ENCODE measurements at places on chromosomes 1 and 21.

- DNase-seq, result no peak
These were observed 110.0 kb downstream of the WDR4 start for GRCh38 chr21:42769183-42769819.

DNA sequence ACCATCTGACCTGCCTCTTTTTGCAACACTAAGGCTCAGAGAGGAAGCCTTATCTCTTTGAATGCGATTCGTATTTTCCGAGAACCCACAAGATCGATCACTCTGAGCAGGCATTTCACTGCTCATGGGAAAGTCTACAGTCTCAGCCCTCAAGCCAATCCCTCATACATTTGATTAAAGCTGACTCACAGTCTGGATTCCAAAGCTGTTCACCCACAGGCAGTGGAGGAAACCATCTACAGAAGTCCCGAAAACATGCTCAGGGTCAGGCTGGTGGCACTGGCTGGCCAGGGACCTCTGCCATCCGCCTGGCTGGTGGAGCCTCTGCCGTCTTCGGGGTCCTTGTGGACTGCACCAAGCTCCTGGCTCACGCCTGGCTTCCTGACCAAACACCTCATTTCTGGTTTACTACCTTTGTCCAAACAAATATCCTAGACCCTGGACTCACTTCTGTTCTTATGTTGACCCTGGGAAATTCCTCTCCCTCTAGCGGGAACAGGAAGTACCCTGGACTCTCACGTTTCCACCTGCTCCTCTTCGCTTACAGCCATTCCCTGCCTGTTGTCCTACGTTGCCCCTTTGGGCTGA lies 650.0 kb downstream of the SMYD3 start:
- no peak for DNase-seq

DNA sequence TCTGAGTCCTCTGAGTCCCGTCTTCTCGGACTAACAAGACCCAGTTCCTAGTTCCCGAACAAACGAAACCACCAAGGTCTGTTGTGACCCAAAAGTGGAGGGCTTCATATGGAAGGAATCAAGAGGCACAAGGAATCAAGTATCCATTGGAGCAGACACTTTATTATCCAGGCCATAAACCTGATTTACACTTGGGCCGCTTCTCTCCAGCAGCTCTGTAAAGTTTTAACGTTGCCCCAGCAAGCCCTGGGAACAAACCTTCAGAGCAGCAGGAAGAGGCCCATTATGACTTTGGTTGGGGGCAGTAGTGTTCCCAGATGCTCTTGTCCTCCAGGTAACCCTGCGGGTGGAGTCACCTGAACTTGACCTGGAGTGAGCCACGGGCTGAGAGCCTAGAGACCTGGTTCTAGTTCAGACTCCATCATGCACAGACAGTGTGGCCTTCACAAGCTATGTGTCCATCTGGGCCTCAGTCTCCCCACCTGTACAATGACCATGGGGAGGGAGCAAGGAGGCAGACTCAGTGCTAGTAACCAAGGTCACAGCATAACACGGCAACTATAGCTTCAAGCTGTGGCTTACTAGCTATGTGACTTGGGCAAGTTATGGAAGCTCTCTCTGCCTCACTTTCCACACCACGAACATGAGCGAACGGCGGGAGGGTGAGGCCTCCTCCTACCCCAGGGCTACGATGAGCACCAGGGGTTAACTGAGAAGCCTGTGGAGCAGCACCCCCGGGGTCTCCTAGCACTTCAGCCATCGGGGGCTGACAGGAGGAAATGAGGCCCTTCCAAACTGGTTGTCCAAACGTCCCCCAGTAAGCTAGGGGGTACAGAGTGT lies 95.7 kb downstream of the GLIS1 start:
- no peak for DNase-seq

DNA sequence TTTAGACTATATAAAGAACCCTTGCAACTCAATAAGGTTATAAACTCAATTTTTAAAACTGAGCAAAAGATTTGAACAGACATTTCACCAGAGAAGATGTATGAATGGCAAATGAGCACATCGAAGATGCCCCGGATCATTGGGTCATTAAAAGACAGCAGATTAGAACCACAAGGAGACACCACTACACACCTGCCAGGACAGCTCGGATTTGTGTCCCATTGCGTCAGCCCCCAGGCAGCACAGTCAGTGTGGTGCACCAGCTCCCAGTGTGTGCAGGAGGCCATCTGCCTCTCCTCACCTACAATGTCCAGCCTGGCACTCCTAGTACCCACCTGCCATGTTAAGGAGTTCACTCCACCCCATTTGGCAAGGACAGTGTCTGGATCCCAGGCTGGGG lies 61.1 kb upstream of the LRP8 start:
- no peak for DNase-seq

DNA sequence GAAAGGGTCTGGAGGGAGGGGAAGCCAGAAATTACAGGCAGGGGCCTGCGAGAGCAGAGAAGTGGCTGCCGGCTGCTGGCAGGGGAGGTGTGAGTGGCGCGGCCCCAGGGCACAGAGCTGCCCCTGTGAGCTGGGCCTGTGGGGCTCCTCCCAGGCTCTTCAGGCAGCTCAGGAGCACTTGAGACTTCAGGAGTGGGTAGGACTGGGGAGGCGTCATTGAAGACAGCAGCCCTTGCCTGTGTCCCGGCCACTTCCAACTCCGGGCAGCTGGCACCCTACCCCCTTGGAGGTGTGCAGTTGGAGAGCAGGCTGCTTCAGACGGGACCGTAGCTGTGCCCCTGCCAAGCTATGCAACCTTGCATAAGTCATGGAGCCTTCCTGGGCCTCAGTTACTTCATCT lies 87.5 kb upstream of the ACTL8 start:
- DNase-seq, result no peak

- DNase-seq, result no peak
These were observed 18.0 kb downstream of the DUSP10 start for GRCh38 chr1:221723848-221724236.

- DNase-seq, result no peak
These were observed 509.8 kb downstream of the PTPRU start for GRCh38 chr1:29746076-29746665.

DNA sequence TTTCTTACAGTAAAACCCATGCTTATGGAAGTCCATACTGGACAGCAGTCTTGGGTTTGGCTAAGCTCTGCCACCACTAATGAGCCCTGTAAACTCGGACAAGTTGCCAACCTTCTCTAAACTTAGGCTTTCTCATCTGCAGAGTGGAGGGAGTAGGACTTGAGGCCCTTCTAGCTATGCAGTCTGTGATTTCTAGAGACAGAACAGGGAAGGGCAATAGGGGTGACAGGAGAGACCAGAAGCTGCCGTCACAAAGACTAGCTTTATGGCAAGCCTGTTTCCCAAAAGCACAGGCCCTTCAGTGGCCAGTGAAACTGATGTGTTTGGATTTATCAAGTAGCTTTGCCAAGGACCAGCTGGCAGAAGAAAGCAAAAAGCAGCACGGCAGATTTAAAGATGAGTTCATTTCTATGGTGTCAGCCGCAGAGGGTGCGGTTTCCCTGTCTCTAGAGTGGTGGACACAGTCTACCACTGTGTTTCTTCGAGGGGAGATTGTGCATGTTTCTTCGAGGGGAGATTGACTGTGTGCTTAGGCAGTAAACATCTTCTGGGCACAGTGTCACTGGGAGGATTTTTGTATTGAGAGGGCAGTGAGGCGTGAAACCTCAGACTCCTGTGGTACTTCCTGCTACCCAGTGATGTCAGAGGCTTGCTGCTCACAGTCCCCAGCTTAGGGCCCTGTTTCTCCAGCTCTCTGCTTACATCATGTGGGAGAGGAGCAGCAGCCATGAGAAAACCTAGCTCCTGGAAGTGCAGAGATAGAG lies 119.0 kb downstream of the ROR1 start:
- no peak for DNase-seq

DNA sequence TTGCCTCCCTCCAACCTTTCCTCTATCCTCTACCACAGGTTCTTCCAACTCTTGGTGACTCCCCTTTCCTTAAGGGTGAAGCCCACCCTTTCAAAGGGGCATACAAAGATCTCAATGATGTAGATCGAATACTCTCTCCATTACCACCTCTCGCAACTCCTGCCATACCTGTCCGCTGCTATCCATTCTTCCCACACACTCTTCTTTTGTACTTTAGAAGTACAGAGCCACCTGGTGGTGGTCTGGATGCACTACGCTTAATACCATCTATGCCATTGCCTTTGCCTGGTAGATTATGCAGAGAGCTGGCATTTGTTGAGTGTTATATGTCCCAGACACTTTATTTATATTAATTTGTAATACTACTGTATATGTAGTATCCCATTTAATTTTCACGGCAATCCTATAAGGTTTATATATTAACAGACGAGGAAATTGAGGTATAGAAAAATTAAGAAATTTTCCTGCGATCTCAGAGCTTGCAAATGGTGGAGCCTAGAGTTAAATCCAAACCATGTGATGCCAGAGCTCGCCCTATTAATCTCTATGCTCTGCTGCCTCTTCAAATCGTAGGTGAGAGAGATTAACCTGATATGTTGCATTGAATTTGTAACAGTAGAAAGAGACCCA lies 22.9 kb downstream of the TSHB start:
- DNase-seq, result peak; percentile 31

- no peak for DNase-seq
These were observed 184.1 kb downstream of the FOXD2 start for GRCh38 chr1:47621977-47622376.

DNA sequence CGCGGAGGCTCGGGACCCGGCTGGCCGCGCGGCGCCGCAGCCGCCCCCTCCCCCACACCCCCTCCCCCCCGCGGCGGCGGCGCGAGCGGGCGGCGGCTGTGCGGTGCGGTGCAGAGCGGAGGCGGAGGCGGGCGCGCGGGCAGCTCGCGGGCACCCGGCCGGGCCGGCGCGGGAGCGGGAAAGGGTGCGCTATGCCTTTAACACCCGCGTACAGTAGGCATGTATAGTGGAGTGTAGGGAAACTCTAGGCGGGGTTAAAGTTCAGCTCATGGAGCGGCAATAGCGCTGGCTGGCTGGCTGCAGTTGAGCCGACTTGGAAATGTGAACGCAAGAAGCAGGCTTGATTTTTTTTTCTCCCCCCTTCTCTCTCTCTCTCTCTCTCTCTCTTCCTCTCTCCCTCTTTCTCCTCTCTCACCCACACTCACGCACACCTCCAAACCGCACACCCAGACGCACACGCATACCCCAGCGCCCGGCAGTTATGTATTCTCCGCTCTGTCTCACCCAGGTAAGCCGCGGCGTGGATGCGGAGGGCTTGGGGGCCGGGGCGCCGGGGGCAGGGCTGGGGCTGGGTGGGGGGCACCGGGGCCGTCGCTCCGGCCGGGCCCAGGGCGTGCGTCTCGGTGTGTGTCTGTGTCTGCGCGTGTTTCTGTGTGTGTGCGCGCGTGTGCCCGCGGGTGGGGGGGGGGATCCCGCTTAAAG lies at the start of gene NFIA:
TSS of gene NFIA (plus strand) at position 251 of the 702 bp plus-strand sequence.
- no peak for DNase-seq

- no peak for DNase-seq
These were observed 19.4 kb downstream of the DSCAM start for GRCh38 chr21:40827509-40827908.

GRCh38 chr1:202565890-202566602 lies 144.2 kb downstream of the SYT2 start:
- no peak for DNase-seq

GRCh38 chr1:41919131-41919530 lies 409 bp upstream of the HIVEP3 start:
- no peak for DNase-seq

DNA sequence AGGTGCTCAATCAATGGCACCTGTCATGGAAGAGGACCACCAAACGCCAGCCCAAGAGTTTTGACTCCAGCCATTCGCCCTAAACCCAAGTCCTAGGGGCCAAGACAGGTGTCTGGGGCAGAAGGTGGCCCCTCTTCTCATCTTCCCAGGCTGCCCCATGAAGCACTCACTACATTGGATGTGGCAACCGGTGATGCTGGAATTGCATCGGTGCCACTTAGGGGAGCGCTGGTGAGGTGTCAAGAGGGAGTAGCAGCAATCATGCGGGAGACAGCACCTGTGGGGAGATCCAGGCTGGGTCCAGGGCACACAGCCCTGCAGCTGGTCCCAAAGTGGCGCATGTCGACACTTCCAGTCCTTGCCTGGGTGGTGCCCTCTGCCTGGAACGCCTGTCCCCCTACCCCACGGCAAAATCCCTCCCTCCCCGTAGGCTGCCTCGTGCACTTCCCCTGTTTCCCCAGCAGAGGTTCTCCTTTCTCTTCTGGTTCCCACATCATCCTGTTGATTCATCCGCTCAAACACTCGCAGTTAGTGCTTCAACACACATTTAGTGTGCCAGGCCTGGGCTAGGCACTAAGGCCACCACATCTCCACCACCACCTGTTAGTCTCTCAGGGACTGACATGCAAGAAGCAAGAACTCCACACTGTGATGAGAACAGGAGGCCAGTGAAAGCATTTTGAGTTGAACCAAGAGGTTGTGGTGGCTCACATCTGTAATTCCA lies 18.5 kb downstream of the PLA2G2D start:
- no peak for DNase-seq

- no peak for DNase-seq
These were observed 31.4 kb downstream of the LY9 start for GRCh38 chr1:160827418-160827817.

DNA sequence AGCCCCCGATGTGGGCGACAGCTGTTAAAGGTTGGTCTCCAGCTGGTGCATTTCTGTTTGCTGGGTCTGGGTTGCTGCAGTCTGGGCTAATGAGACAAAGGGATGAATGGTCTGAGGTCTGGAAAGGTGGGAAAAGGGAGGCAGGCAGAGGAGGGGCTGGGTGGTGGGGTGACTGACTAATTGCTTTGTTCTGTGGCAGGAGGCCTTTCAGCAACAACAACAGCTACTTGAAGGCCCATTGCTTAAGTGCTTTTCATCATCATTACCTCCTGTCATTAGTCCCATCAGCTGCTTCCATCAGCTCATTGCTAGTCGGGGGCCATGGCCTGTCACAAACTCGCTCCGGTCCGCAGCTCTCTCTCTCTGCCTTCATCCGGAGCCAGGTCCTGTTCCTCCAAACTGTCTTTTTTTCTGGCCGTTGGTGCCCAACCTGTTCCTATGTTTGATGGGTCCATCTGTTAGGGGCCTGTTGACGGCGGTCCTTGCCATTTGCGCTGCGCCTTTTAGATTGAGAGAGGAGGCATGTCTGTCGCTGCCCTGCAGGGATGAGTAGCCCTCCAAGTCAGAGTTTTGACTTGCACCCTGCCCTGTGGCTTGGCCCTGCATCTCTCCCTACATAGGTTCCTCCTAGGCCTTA lies 105.6 kb upstream of the PLXNA2 start:
- DNase-seq, result no peak

DNA sequence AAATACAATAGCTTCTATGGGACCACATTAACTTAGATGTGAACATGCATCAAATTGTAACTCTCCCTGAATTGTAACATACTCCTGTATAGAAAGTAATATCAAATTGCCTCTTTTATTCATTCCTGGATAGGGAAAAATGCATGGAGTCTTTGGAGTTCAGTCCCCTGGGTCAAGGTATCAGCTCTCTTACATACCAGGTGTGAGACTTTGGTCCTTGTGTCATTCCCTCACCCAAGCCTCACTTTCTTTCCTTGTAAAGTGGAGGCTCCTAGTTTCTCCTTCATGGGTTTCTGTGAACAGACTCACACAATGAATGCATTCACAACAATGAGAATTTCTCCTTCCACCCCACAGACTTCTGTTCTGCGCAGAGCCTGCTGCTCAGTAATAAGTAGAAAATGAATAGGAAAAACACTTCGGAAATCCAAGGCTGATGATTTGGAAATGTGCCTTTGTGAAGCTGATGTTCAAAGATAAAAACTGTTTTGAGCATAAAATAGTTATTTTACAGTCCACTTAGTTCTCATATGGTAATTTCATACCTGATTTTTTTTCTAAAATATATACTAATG lies 185.3 kb downstream of the AK5 start:
- no peak for DNase-seq

GRCh38 chr21:44366586-44367211 lies 13.3 kb downstream of the TRPM2 start:
- no peak for DNase-seq

GRCh38 chr1:109885589-109885988 lies 25.1 kb upstream of the CSF1 start:
- DNase-seq, result no peak

GRCh38 chr1:215282557-215282956 lies 200.0 kb downstream of the KCNK2 start:
- no peak for DNase-seq

All from activated CD4-positive, CD25-positive, alpha-beta regulatory T cell treated with anti-CD3 and anti-CD28 coated beads, Interleukin-2, amount 50 U/mL, for 16 hours (primary cell).